ENCODE measurements at places on chromosomes 5 and 9.
A peak's percentile ranks its signal among the peaks of the same experiment; 100 is the strongest.

DNA sequence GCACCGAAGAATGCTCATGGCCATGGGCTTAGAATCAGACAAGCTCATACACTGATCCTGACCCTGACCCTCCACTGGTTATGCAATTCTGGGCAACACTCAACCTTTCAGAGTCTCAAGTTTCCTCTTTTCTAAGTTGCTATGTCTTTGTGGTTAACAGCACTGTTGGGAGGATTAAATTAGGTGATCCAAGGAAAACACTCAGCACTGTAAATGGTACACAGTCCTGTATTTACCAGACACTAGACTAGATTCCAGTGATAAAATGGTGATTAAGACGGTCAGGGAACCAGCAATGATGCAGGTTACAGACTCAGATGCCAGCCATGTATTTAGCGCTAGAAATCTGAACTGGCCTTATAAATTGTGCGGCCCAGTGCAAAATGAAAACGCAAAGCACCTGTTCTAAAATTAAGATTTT lies 8.1 kb downstream of the ARL15 start:
- no peak for DNase-seq

GRCh38 chr5:179954434-179954833 lies 46.7 kb upstream of the TBC1D9B start:
- DNase-seq = no peak

DNA sequence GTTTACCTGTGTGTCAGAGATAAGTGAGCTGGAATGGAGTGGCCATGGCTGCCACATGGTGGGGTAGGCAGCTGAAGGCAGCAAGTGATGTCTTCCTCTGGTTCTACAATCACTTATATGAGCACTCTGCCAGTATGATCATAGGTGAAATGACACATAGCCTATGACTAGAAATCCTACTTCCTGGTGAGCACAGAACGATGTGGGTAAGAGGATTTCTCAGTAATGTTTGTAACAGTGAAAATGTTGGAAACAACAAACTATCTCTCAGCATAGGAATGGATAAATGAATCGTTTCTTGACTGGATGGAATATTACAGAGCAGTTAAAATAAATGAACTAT lies 187.0 kb upstream of the S1PR3 start:
- no peak for DNase-seq

GRCh38 chr5:1999794-2000193 lies 117.1 kb upstream of the IRX4 start:
- DNase-seq = no peak

GRCh38 chr9:69542942-69543704 lies 129.0 kb downstream of the APBA1 start:
- DNase-seq = peak; percentile 76

DNA sequence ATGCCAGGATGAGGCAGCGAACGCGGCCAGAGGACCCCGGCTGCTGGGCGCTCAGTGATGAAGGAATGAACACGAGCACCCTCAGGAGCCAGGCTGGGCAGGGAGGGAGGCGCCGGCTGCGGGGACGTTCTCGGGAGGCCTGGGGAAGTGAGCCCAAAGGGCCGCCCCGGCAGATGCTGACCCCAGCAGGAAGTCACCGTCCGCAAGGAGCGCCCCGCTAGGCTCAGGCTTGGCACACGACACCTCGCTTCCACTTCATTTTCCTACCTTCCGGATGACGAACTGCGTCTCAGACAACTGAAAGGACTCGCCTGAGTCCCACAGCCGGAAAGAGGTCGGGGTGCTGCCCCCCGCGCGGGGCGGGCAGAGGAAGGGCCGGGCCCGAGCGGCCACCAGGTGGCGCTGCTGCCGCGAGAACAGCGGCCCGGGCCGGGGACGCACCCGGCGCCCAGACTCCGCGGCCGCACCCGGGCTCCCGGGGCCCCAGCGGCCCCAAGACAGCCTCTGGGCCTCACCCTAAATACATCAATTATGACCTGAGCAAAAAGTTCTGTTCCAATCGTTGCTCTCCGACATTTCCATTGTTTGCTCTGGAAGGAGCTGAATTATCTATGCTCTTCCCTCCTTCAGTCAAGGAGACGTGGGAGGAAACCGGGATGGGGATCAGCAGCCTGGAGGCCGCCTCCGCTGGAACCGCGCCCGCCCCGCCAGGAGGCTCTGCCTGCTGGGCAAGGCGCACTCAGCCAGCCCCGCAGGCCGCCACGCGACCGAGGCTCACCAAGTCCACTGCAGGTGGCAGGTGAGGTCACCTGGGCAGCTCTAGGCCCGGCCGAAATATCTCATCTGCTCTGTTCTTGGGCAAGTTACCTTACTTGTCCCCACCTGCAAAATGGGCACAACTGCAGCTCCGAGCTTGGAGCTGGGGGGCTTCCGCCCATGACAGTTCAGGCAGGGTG lies 107.0 kb downstream of the ZNF354C start:
- DNase-seq = no peak

- DNase-seq = no peak
Measured at GRCh38 chr5:78397831-78398230, 37.4 kb downstream of the SCAMP1 start.

DNA sequence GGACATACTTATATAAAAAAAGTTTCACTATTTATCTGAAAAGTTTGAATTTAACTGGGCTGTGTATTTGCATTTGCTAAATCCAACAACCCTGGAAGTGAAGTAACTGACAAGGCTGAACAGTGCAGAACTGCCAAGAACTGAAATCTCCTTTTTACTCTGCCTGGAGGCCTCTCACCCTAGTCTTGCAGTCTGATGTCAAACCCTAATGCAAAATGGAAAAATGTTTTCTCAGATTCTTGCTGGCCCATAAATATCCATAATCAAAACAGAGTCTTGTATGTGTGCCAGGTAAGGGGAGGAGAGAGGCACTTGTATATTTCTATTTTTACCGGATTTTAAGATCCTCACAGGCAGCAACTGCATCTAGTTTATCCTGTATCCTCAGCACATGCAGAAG lies 432.7 kb upstream of the KLF4 start:
- DNase-seq = no peak

DNA sequence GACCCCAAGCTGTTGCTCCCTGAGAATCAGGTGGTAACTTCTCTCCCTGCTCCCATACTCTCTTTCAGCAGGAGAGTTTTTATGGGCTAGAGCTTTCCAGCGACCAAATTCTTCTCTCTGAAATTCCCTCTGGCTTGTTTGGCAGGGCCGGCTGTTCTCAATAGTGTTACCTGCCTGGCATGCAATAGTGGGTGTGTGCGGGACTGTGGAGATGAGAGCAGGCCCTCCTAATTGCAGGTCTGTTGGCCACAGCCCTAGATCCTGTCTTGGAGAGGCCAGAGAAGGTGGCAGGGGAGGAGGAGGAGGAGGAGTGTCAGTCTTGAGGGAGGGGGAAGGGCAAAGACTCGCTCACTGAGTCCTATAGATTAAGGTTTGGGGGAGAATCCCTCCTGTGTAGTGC lies 29.5 kb downstream of the AQP7 start:
- DNase-seq = no peak

DNA sequence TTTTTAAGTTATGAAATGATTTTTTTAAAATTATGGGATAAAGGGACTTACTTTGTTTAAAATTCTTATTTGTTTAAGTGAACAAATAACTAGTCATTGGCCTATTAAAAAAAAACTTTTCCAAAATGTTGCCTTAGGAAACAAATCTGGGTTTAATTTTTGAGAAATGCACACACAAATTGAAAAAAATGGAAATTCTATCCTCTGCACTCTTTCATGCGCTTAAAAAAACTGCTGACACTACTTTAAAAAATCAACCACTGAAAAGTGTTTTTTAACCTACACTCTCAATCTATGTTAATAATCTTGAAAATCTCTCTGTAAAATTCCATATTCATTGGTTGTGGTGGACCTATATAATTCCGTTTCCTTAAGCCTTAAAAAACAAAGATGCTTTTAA lies 163.4 kb upstream of the DAB2 start:
- DNase-seq = no peak

- DNase-seq = no peak
Measured at GRCh38 chr9:14547245-14548060, 145.8 kb downstream of the ZDHHC21 start.

GRCh38 chr5:42887097-42887496 lies 75.4 kb upstream of the SELENOP start:
- DNase-seq = no peak

- DNase-seq = no peak
Measured at GRCh38 chr5:14675865-14676300, 11.4 kb downstream of the OTULIN start.

GRCh38 chr9:99128133-99128406 lies 23.2 kb downstream of the TGFBR1 start:
- DNase-seq = no peak

GRCh38 chr5:2767089-2767488 lies 15.6 kb upstream of the IRX2 start:
- DNase-seq = no peak

DNA sequence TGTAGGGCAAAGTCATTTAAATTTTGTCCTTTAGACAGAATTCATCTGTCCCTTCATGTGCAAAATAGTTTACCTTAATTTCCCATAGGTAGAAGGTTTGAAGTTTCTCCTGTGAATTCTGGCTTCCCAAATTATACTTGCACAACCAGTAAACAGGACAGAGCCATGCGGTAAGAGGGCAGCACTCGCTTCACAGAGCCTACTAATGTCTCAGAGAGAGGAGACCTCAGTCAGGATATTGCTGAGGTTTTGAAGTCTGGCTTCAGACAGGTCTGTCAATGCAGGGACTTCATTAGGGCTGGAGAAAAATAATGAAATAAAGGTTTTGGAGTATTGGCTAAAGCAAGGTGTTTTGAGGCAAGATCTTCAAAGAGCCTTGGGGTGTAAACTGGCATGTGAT lies 91.4 kb downstream of the ANXA1 start:
- DNase-seq = no peak

DNA sequence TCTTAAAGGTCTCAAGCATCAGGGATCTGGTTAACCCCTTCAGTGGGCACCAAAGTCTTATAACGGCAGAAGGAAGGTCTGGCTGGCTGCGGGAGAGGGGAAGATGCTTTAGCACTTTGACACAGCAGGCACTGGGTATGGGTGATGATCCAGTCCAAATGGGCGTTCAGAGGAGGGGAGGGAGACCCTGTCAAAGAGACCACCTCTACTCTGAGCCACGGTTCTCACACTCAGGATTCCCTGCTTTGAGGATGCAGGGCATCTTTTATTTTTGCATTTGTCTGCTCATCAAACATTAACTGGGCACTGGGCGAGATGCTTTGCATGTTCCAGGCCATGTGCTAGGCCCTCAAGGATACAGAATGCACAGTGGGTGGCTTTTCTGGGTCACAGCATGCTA lies 204.0 kb downstream of the DAB2IP start:
- DNase-seq = no peak

GRCh38 chr9:71302776-71303175 lies 181.4 kb upstream of the TRPM3 start:
- no peak for DNase-seq

DNA sequence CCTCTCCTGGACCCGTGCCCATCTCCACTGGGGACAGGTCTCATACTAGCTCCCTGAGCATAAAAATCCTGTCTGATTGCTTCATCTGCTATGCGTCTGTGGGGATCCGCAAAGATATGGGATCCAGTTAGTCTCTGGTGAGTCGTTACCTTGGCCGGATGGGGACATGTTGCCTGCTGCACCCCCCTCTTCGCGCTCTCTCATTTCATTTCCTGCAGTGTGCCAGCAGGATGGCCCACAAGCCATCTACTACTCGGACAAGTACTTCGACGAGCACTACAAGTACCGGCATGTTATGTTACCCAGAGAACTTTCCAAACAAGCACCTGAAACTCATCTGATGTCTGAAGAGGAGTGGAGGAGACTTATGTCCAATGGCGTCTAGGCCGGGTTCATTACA lies 17.0 kb upstream of the CEP78 start:
- no peak for DNase-seq

DNA sequence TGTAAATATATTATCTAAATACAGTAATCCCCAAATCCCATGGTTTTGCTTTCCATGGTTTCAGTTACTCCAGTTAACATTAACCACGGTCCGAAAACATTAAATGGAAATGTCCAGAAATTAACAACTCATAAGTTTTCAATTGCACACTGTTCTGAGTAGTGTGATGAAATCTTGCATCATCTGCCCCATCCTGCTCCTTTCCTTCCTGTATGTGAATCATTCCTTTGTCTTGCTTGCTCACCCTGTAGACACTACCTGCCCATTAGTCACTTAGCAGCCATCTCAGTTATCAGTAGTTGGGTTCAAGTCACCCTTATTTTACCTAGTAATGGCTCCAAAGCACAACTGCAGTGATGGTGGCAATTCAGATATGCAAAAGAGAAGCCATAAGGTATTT lies 1568.5 kb upstream of the WWC1 start:
- no peak for DNase-seq

- no peak for DNase-seq
Measured at GRCh38 chr9:106707291-106707690, 155.7 kb upstream of the ZNF462 start.

GRCh38 chr9:16291921-16292320 lies 578.5 kb downstream of the BNC2 start:
- no peak for DNase-seq

DNA sequence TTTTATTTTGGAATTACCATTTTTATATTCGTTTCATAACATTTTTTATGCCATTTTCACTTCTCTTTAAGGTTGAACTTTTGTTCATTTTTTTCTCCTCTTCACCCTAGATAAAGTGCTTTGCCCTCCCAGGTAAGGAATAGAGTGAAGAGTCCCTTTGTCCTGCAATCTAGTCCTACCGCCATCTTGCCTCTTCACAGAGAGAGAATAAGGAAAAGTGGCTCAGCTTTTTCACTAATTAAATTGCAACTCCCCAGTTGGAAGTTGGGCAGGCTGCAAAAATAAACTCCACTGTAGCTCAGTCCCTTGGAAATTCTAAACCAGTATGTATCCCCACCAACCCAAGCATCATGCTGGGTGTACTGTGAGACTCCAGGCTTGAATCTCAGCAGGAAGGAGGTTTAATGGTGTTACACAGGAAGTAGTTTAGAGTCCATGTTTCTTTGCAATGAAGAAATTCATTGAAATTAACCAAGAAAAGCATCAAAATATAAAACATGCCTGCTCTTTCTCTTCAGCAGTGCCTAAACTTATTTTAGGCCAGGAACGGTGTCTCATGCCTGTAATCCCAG lies 60.3 kb upstream of the PCSK1 start:
- no peak for DNase-seq

GRCh38 chr9:132241840-132242620 lies 80.2 kb downstream of the NTNG2 start:
- DNase-seq = no peak

DNA sequence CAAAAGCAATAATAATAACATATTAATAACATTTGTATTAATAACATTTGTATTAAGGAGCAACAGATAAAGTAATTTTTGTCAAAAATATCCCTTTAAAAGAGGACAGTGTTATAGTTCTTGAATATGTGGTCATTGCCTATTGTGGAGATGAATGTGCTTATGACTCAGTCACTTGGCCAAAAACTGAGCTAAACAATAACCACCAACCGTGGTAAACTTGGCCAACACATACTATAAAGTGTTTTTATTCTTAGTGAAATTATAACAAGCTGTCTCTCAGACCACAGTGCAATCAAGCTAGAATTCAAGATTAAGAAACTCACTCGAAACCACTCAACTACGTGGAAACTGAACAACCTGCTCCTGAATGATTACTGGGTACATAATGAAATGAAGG lies 159.2 kb upstream of the PLPPR1 start:
- no peak for DNase-seq

GRCh38 chr5:52787600-52788504 lies at the start of the genes ITGA1 and PELO:
Gene ITGA1, plus strand, starts transcription at chr5:52787916. Its CDS starts 438 bp downstream, at chr5:52788354.
Gene PELO, plus strand, starts transcription at chr5:52787916. Its CDS starts 12,479 bp downstream, at chr5:52800395.
- peak; percentile 7 for DNase-seq

Measured in NCI-H1105 (cell line).